ENCODE measurements at places on chromosomes 5 and 9.

DNA sequence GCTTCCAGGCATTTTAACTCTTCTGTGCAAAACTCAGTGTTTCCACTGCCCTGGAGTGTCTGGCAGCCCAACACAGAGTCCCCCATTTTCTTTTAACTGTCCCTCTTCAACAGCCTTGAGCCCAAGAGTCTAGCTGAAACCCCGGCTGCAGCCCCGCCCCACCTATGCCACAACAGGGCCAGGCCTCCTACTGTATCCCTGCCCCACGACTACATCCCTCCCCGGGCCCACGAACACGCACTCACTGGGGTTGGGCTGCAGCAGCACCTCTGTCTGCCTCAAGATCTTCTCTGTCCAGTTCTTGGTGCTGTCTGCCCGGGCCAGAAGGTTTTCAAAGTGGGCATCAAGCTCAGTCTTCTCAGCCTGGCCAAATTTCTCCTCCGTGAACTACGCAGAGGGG, 6.1 kb downstream of the SH3GLB2 start:
- DNase-seq = no peak

DNA sequence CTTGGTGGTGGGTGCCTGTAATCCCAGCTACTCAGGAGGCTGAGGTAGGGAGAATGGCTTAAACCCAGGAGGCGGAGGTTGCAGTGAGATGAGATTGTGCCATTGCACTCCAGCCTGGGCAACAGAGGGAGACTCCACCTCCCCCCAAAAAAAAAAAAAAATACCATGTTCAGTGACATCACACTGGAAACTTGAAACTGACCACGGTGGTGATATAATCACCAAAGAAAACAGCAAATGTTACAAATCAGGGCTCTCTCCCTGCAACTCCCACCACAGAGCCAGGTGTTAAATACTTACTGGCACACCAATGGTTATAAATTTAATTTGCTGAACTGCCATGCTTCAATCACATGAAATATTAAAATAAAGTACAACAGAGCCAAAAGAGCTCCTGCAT, 81.4 kb downstream of the ZNF608 start:
- DNase-seq = no peak

DNA sequence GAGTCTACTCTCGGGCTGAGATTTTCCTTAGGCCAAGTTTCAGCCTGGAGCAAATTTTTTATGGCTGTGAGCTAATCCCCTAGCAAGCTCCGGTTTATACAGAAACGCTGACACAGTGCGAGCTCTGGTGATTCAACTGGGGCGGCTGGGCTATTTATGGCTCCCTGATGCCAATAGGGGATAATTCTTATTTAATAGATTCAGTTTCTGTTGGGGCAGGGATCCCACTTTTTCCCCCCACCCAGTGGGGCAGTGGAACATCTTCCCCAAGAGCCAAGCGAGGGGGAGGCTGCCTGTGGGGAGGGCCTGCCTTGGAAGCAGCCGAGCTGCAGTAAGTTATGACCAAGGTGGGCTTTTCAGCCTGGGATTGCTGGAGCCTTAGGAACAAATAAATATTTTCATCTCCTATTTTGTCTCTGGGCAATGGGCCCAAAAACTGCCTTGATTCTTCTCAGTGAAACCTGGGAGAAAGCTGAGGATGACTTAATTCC, 129.1 kb downstream of the MACROH2A1 start:
- no peak for DNase-seq

DNA sequence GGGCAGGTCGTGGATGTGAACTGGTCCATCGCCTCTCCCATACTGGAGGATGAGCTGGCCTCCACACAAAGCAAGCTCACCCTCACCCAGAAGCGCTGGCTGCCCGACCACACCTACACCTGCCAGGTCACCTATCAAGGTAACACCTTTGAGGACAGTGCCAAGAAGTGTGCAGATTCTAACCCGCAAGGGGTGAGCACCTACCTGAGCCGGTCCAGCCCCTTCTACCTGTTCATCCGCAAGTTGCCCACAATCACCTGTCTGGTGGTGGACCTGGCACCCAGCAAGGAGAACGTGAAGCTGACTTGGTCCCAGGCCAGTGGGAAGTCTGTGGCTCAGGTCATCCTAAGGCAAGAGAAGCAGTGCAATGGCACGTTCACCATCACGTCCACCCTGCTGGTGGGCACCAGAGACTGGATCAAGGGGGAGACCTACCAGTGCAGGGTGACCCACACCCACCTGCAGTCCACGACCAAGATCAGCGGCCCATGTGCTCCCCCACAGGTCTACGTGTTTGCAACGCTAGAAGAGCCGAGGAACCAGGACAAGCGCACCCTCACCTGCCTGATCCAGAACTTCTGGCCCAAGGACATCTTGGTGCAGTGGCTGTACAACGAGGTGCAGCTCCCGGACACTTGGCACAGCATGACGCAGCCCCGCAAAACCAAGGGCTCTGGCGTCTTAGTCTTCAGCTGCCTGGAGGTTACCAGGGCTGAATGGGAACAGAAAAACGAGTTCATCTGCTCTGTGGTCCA, 71.3 kb downstream of the INSL6 start:
- no peak for DNase-seq

DNA sequence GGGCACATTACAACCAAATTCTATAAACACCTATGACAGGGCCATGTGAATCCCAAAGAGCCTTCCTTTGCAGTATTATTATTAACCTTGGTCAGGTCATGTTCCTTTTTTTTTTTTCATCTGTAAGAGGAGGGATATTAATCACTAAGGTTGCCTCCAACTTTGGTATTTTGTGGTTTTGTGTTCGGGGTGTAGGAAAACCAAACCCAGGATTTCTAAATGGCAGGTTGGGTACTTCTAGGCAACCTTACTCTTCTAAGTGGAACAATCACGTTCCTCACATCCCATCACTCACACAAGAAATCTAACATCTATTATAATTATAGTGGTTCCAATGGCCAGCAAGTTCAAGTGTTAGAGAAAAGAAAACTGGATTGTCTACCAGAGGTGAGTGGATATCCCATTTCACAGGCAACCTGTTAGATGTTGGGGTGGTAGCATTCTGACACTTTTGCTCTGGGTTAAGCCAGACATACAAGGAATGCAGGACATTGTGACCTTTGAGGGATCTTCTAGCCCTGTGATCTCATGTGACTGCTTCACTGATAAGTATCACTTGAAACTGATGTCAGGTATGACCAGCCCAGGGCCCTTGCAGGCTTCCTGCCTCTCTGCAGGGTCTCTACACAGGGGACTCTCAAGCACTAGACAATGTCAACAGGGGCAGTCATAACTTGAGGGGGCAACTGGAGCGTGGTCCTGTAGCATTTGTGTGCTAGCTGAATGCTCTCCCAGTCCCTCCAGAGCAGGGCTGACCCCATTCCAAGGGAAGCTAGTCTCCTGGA, 126.2 kb upstream of the VLDLR start:
- DNase-seq = no peak

- DNase-seq = no peak
These were observed 24.8 kb downstream of the PCSK1 start for GRCh38 chr5:96408210-96408777.

DNA sequence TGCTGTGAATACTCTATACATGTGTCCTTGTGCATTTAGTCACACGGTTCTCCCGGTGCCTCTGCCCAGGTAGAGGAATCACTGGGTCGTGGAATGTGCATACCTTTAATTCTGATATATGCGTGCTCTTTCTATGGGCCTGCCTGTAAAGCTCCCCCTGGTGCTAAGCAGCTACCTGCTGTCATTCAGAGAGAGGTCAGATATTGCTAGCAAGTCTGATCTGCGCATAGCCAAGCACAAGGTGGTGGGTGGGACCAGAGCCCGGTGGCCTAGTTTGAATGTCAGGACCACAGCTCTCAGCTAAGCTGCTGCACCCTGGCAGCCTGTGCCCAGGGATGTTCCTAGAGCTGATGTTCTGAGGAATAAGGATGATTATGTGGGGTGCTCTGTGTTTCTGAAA, 33.4 kb downstream of the TJP2 start:
- DNase-seq = no peak

GRCh38 chr9:19201899-19202891, 28.3 kb upstream of the DENND4C start:
- DNase-seq = no peak

- DNase-seq = no peak
These were observed 11.3 kb downstream of the PDGFRB start for GRCh38 chr5:150144246-150144801.

- no peak for DNase-seq
These were observed 24.7 kb upstream of the NUDT12 start for GRCh38 chr5:103587185-103587748.

DNA sequence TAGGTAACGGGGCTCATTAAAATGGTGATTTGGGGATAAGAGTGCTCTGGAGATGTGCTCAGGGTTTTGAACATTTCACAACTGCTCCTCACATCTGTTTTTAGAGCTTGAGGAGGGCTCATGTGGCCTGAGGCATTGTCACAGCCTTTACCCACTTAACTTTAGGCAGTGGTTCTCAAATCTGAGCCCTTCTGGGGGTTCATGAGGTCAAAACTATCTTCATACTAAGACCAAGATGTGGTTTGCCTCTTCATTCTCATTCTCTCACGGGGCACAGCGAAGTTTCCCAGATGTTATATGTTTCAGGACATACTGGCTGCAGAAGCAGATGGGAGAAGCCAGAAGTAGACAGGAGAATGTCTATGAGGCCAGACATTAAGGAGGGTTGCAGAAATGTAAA, 38.4 kb downstream of the STXBP1 start:
- DNase-seq = no peak

GRCh38 chr5:56814361-56814962, 887 bp upstream of the MAP3K1 start:
- DNase-seq = peak; percentile 25

DNA sequence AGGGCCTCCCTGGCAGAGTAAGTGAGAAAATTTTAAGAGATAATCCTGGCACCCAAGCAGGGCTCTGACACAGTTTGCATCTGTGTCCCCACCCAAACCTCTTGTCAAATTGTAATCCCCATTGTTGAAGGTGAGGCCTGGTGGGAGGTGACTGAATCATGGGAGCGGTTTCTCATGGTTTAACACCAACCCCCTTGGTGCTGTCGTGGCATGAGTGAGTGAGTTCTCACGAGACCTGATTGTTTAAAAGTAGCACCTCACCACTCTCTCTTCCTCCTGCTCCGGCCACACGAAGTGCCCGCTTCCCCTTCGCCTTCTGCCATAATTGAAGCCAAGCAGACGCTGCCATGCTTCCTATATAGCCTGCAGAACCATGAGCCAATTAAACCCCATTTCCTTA, 80.1 kb downstream of the FBXW11 start:
- DNase-seq = no peak

- no peak for DNase-seq
These were observed 9.3 kb upstream of the ZDHHC12 start for GRCh38 chr9:128733256-128733655.

GRCh38 chr5:14218480-14218879, 75.3 kb downstream of the TRIO start:
- no peak for DNase-seq

DNA sequence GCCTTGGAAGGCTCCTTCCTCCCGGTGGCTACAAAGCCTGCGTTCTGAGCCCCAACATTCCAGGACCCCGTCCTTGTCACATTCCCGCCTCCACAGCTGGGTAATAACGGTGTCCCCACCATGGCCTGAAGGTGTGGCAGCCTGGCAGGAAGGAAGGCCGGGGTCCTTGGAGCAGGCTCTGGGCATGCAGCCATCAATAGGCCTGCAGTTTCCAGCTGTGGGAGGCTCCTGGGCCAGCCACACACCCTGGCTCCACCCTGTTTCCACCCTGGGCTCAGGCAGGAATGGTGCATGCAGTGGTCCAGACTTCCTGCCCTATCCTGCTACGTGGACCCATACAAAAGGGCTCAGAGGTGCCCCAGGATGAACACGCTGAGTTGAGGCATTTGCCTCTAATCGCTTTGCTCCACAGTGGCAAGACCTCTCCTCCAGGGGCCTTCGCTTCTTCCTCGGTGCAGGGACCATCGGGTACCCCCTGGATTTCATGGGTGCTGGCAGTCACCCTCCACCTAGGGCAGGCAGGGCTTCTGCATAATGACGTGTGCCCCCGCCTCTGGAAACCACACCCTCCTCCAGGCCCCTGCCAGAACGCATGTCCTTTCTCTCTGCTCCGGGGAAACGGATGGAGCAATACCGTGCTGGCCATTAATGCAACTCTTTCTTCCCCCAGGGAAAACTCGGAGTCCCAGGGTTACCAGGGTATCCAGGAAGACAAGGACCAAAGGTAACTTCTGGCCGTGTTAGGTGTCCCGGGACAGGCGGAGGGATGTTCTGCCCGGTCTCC, 95.1 kb upstream of the FCN2 start:
- DNase-seq = no peak

DNA sequence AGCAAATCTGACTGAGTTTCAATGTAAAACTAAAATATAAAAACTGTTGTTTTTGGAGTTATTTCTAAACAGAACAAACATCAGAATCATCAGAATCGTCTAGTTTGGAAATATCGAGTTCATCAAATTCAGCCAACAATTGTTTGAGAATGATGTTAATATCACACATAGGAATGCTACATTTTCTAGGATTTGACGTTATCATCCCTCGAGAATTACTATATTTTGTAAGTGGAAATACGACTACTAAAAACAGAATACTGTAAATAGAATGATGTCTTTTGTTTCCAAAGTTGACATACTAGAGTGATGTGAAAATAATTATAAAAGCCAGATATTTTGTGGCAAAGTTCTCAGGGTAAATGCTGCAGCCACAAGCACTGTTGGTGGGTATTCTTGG, 805.9 kb downstream of the TLE1 start:
- no peak for DNase-seq

GRCh38 chr5:167816864-167817263, 474.6 kb upstream of the WWC1 start:
- no peak for DNase-seq

DNA sequence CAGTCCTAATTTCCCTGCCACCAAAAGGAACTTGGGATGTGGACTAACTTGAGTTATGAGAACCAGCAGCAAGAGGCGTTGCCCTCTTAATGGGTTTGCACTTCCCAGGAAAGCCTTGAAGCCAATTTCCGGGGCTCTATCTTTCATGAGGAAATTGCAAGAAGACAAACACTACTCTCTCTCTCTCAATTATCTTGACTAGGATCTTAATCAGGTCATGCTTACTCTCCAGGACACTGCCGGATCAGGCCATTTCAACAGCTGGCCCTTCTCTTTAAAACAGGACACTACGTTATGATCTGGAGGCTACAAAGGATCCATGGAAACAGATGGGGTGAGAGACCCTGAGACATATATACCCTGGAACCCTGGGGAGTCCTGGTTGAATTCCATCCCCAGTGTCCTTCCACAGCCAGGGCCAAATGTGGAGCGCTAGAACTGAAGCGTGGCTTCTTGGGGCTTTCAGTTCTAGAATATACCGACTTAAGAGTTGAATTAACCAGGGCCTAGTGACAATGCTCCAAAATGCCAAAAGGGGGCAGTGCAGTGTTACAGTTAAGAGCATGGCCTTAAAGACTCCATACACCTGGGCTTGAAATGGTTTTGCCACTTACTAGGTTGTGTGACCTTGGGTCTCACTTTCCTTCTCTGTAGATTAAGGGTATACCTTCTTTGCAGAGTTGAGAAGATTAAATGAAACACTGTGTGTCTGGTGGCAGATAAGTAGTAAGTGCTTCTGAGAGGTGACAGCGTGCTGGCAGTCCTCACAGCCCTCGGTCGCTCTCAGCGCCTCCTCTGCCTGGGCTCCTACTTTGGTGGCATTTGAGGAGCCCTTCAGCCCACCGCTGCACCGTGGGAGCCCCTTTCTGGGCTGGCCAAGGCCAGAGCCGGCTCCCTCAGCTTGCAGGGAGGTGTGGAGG, 21.1 kb downstream of the FAM219A start:
- DNase-seq = peak; percentile 54

Data from activated CD4-positive, alpha-beta T cell treated with anti-CD3 and anti-CD28 coated beads, Interleukin-2, amount 50 U/mL, for 1 hour (primary cell).